ENCODE measurements at places on chromosomes 16 and 17. TPM values are rescaled to one million over a fixed set of nuclear protein-coding genes. Genes with fewer than 3 reads are reported as not detected.

- peak; percentile 72 for DNase-seq
These were observed 102.2 kb downstream of the TRIM37 start for GRCh38 chr17:59004338-59005111.

DNA sequence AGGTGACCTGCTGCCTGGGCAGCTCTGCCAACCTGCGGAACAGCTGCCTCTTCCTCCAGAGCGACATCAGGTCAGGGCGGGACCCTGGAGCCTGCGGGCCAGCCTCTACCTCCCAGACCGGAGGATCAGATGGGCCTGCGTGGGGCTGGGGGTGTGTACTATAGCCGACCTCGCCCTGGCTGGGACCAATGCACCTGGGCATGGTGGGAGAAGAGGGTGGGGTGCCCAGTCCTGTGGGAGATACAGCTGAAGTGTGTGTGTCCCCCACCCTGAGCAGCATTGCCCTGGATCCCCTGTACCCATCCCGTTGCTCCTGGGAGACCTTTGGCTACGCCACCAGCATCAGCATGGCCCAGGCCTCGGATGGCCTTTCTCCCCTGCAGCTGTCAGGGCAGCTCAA is 19.3 kb downstream of the CASKIN2 start:
- no peak for DNase-seq

DNA sequence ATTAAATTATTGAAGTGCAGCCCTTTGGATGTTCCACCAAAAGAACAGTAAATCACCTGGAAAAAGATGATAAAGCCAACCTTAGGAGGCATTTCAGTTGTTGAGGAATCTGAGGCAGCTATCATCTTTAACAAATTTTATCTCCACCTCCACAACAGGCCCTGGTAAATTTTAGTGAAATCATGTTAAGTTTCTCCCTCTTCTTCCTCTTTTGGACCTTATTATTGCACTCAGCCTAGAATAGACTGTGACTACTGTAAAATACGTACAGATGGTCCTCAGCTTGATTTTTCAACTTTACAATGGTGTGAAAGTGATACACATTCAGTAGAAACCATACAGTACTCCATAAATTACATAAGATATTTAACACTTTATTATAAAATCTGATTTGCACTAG is 90.3 kb downstream of the USP32 start:
- no peak for DNase-seq

- DNase-seq, result no peak
These were observed 58.7 kb downstream of the PLXDC1 start for GRCh38 chr17:39092692-39093230.

DNA sequence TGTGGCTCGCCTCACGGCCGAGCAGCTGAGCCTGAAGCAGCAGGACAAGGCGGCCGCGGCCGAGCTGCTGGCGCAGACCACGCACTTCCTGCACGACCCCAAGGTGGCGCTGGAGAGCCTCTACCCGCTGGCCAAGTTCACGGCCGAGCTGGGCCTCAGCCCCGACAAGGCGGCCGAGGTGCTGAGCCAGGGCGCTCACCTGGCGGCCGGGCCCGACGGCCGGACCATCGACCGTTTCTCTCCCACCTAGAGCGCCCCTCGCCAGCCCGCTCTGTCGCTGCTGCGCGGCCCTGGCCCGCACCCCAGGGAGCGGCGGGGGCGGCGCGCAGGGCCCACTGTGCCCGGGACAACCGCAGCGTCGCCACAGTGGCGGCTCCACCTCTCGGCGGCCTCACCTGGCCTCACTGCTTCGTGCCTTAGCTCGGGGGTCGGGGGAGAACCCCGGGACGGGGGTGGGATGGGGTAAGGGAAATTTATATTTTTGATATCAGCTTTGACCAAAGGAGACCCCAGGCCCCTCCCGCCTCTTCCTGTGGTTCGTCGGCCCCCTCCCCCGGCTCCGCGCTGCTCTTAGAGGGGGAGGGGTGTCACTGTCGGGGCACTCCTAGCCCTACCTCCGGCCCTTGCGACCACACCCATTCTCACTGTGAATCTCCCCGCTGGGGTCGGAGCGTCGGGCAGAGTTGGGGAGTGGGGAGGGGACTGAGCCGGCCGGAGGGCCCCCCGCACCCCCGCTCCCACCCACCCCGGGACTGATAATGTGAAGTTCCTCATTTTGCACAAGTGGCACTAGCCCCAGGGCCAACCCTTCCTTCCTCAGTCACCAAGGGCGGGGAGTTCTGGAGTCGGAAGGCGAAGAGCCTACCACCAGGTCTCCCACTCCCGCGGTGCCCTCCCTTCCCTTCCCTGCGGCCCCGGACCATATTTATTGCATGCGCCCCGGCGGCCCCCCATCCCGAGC is 4.0 kb downstream of the HIC1 start:
- DNase-seq, result peak; percentile 81

- no peak for DNase-seq
These were observed at the start of gene SOX15 for GRCh38 chr17:7589891-7590691. Gene SOX15, minus strand, starts transcription at chr17:7590094. Its CDS starts 418 bp downstream, at chr17:7589676.

DNA sequence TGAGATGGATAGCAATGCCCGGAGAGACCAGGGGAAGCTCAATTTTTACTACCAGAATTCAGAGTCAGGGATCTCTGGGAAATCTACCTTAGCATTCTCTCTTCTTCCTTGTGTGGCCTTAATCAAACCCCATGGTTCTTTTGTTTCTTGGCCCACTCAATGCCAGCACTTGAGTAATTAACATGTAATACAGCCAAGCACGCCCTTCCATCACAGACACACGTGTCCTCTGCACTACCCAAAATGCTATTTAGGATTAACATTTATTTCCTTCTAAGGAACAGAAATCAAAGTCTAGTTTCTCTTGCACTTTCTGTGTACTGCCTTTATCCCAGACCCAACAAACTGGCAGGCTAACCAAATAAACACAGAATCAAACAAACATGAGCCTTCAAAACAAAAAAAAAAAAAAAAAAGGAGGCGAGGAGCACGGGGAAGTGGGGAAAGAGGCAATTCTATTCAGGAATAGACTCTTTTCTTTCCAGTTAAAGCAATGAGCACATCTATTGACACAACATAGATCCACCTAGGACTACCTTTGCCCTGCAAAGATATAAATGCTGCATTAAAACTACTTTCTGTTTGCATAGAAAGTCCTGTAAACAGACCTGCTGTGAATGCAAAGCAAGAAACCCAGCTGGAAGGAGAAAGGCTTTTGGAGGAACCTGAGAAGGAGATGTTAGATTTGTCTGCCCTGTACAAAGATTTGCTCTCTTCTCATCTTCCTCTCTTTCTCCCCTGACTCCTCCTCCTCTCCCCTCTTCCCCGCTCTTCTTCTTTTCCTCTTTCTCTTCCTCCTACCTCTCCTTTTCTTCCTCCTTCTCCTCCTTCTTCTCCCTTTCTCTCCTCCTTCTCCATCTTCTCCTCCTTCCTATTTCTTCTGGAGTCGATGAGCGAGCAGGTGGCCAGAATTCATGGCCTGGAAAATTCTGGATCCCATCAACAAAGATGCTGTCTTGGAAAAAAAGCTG is 294.4 kb downstream of the NPIPA8 start:
- DNase-seq, result no peak

The CCL16 gene
- 0.35 TPM for total RNA-seq

DNA sequence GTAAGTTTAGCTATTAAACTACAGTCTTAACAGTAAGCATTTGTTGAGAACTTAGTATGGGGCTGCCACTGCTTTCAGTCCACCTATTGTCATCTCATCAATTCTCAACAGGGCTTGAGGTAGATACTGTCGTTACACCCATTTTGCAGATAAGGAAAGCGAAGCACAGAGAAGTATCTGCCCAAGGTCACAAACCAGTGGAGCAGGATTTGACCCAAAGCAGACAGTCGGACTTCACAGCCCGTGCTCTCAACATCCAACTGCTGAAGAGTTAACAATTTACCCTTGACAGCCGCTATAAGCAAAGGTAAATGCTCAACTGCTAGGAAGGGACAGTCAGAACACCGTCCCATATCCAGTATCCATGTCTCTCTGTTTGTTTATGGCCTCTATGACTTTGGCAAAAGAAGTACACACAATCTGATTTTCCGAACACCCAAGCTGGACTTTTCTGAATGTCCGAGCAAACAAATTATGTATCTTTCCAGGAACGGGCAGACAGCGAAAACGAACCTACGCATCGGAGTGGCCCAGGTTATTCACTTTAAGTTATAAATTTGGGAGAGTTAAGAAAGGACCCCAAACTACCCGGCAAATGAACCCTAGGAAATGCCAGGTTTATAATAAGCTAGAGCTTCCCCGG is 1.2 kb downstream of the SIAH1 start:
- no peak for DNase-seq

GRCh38 chr17:13230350-13231264 is 212.8 kb upstream of the ELAC2 start:
- no peak for DNase-seq

DNA sequence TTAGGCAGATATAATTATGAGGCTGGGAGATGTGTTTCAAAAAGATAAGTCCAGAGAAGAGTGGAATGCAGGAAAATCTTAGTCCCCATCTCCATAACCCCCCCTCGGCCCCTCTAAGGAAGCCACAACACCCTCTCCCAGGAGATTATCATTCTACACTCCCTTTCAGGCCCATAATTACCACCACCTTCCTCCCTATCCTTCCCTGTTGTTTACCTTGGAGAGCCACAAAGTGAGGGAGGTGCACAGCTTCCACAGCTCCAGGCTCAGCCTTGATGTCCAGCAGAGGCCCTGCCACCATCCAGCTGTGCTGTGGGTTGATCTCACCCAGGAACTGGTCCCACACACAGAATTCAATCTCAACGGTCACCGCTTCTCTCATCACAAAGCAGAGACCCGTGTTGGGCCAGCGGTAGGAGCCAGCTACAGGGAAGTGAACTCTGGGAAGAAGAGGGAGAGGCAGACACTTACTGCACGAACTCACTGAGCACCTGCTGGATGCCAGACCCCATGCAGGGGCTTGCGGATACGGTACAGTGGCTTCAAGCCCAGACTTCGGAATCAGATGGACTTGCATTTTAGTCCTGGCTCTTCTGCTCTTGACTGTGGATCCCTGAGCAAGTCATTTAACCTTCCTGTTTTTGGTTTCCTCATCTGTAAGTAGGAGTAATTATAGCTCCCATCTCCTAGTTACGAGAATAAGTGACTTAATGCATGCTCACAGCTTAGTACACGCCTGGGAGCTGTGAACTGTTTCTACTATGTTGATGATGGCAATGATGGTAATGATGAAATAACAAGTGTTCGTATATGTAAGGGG is 44.1 kb downstream of the MIS12 start:
- DNase-seq, result no peak

DNA sequence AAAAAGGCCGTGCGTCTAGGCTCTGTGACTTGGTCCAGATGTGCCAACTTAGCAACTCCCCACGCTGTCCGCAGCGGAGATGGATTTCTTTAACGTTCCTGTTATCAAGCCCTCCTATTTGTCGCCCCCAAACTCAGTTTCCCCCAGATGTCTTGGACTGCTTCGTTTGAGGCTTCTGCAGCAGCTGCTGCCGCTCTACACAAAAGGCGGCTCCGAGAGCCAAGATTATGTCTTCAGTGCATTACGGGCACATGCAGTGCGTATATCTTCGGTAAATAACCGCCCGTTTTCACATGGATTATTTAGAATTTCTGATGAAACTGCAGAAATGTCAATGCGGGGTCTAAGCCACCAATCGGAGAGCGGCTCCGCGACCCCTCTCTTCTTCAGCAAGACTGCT is 240.6 kb upstream of the ZFHX3 start:
- no peak for DNase-seq

- DNase-seq, result no peak
These were observed 321.8 kb downstream of the HS3ST3B1 start for GRCh38 chr17:14622615-14623101.

GRCh38 chr16:11848842-11849241 is 2.5 kb downstream of the RSL1D1 start:
- no peak for DNase-seq

DNA sequence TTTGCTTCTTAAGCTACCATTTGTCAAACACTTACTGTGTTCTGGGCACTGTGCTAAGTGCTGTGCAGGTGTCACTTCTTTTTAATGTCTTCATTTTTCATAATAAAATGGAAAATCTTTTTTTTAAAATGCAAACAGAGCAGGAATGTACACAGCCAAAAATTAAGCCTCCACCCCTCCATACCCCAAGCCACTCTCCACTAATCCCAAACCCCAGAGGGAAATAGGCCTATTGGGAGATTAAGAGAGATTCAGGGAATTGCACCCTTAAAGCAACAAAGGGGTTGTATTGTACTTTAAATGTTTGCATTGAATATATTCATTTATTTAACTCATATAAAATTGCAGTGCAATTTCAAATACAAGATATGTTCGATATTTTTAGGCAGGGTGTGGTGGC is 28.6 kb upstream of the GAN start:
- DNase-seq, result no peak

- no peak for DNase-seq
These were observed 89.4 kb downstream of the C16orf78 start for GRCh38 chr16:49462989-49463371.

DNA sequence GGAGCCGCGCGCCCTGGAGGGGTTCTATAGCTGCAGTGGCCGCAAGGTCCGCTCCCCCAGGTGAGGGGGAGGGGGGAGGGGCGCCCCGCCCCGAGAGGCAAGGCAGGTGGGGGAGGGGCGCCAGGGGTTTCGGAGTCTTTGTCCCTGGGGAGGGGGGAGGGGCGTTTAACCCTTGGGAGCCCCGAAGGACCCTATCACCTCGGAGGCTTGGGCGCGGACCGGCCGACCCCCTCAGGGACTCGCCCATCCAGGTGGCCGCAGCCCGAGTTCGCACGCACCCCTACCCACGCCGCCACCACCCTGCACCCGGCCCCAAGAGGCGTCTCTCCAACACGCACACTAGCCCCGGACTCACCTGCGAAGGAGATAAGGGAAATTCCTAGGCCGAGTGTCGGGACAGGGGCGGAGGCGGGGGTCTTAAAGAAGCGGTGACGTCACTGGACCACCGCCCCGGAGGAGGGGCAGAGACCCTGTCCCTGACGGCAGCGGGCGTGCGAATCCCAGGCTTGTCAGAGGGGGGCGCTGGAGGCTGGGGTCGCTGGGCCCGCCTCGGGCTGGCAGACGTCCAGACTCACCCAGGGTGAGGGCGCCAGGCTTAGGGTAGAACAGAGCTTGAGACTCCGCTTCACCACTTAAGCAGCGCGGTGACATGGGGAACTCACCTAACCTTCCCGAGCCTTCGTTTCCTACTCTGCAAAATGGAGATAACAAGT is at the start of gene CLDN6:
Gene CLDN6 (minus strand): TSS at position 390 of the 713 bp plus-strand sequence. CDS start 2,162 bp downstream, outside the sequence.
- no peak for DNase-seq

GRCh38 chr17:37507111-37507510 is 17.4 kb downstream of the DUSP14 start:
- no peak for DNase-seq

DNA sequence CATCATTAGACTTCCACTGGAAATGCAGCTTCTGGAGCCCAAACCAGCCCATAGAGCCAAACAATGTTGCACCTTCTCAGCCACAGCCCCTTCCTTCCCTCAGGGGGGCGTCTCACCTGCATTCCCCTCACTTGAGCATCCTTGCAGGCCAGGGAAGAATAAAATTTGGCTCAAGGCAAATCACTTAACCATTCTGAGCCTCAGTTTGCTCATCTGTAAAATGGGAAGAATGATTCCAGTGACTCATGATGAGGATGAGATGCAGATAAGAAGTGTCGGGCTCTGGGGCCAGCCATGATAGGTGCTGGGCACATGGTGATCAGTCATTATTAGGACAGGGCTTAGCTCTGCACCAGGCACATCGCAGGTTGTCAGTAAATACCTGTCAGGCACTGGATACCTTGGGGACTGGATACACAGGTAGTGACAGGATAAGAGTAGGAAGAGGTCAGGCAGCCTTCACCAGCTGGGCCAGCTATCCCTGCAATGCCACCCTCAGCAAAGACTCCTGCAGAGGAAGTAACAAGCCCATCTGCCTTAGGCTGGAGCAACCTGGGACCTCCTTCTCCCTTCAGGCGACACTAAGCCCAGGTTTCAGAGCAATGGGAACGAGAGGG is 208.0 kb upstream of the TNRC6C start:
- no peak for DNase-seq

- DNase-seq, result no peak
These were observed 144.0 kb downstream of the SOX9 start for GRCh38 chr17:72264682-72265405.

Data from mucosa of gallbladder (tissue), 1 donor.